Activated CD4-positive, alpha-beta T cell treated with anti-CD3 and anti-CD28 coated beads for 4 hours (primary cell): ENCODE measurements at places on chromosomes 11 and 22.

- DNase-seq, result no peak
Measured at GRCh38 chr11:35655254-35655653, 7.3 kb upstream of the TRIM44 start.

DNA sequence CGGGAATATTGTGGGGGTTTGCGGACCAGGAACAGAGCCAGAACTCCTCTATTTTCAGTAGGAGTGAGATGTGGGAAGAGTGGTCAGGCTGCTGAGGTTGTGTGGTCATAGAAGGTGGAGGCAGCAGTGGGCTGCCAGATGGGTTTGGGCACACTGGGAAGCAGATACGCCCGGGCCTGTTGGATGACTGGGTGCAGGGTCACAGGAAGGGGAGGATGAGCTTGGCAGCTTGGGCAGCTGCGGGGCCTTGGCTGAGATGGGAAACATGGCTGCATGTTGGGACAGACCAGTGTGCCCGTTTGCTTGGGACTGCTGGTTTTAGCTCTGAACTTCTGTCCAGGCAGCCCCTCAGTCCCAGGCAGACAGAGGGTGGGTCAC lies 11.4 kb downstream of the SHANK3 start:
- no peak for DNase-seq

GRCh38 chr11:65639623-65640482 lies 2.0 kb downstream of the SIPA1 start:
- DNase-seq, result peak; percentile 58

GRCh38 chr11:119160151-119160550 lies 8.4 kb upstream of the NLRX1 start:
- no peak for DNase-seq

DNA sequence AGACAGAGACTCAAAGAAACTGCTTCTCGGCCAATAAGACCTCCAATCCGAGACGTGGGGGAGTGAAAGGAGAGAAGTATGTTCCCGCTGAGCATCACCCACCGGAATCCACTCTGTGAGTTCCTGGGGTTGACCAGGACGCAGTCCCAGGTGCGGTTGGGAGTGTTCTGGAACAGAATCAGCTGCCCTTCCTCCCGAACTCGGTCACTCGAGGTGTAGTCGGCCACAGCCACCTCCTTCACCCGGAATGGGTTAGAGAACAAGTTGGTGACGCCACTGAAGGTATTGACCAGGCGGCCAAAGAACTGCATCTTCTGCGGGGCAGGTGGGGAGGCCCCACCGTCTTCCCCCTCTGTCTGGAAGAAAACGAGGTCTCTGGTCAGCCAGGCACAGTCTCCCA lies 12.5 kb downstream of the PLA2G6 start:
- no peak for DNase-seq

DNA sequence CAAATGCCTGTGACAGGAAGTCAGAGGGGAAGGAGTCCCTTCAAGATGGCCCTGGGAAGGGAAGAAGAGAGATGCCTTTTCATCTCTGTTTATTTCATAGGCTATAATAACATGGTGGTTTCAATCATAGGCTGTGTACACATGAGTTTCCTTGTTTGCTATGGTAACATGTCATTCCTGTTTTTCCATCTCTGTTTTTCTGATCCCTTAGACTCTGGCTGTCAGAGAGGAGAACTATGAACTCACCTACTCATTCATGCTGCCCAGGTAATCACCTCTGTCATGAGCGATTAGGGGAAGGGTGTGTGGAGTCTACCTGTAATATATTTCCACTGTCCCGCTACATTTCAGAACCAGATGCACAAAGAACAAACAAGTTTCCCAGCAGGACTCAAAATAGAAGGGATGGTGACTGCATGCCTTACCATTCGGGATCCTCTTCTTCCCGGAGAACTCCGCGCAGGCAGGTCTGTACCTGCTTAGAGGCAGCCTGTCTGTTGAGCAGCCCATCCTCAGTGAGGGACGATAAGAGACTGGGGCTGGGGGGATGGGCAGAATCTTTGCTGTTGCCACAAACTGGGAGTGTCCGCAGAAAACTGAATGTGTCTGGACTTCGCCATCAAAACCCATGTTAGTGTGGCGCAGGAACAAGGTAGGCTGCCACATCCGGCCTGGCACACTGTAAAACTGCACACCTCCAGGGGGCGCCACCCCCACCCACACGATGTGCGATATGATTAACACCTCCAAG lies 7.1 kb upstream of the PEX26 start:
- no peak for DNase-seq

- no peak for DNase-seq
Measured at GRCh38 chr11:84480131-84480530, 1147.0 kb downstream of the DLG2 start.

DNA sequence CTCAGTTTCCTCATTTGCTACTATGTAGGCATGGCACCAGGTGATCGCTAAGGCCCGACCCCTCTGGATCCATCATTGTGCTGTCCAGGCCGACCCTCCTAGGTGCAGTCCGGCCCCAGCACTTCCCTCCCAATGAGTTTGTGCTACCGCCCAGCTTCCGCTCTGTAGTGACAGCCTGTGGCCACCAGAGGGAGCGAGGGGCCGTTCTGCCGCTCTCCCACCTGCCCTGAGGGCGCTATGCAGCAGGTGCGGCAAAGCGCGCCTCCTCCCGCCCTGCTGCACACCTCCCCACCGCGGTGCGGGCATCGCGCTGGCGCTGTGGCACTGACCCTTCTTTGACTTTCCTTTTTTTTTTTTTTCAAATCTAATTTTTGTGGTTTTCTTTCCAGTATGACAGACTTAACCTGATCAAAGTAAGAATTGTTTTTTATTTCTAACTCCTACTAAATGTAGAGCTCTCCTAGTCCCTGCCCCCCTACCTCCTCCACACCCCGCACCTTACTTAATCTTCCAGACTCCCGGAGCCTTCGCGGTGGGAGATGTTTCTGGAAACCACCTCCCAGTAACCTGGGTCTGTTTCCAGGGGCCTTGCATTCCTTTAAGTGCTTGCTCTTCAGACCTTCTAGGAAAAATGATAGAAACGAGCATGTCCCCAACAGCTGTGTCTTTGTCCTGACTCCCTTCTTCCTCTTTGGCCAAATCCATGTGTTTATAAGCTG lies 73.7 kb downstream of the SCN3B start:
- DNase-seq, result peak; percentile 60

GRCh38 chr11:126426106-126426505 lies 70.6 kb downstream of the ST3GAL4 start:
- no peak for DNase-seq

- peak; percentile 35 for DNase-seq
Measured at GRCh38 chr11:1757861-1758610, 5.7 kb downstream of the CTSD start.

- no peak for DNase-seq
Measured at GRCh38 chr22:45843986-45844385, 133.0 kb downstream of the WNT7B start.

- DNase-seq, result peak; percentile 56
Measured at GRCh38 chr11:11621573-11622339, at the start of gene GALNT18. Gene GALNT18, minus strand, starts transcription at chr11:11622005.

DNA sequence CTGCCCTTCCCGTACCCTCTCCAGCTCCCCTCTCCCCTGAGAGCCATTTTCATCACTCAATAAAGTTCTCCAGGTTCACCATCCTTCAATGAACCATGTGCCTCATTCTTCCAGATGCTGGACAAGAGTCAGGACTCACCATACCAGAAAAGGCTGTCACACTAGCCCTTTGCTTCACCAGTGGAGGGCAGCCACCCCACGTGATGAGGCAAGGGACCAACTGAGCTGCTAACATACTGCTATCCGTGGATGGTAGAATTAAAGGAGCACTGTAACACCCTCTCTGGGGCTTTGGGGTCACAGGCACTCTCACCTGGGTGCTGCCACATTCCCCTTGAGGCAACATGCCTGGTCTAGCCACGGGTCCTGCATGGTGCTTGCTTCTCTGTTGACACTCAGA lies 13.1 kb upstream of the OR5I1 start:
- no peak for DNase-seq

GRCh38 chr11:103959279-103959942 lies 77.0 kb upstream of the DDI1 start:
- DNase-seq, result no peak

DNA sequence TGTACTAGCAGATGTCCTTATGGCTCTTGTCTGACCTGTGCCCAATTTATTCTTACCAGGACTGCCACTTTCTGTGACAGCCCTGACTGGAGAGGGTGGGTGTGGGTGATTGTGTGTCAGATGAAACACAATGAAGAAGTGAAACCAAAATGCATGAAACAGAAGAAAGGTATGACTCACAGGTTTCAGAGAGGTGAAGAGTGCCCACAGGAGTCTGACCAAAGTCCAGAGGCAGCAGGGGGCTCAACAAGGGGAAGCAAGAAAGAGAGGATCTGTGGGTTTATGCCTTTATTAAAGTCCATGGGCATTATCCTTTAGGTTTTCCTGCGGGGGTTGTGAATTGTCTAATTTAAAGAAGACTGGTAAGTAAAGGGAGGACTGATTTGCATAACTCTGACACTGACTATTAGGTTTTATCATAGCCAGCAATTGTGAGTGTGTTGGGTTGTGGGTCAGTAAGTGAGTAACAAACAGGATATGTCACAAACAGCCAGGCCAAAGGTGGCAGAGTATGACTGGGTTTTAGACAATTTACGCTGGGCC lies 3.9 kb upstream of the OR4C6 start:
- no peak for DNase-seq

DNA sequence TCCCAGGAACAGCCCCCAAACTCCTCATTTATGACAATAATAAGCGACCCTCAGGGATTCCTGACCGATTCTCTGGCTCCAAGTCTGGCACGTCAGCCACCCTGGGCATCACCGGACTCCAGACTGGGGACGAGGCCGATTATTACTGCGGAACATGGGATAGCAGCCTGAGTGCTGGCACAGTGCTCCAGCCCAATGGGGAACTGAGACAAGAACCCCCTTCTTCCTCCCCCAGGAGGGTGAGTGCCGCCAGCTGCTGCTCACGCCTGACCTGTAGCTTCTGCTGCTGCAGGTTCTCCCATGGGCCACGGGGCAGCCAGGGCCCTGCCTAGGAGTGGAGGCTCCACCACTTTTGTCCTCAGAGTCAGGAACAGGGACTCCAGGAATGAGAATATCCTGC lies 78.2 kb downstream of the VPREB1 start:
- DNase-seq, result no peak

DNA sequence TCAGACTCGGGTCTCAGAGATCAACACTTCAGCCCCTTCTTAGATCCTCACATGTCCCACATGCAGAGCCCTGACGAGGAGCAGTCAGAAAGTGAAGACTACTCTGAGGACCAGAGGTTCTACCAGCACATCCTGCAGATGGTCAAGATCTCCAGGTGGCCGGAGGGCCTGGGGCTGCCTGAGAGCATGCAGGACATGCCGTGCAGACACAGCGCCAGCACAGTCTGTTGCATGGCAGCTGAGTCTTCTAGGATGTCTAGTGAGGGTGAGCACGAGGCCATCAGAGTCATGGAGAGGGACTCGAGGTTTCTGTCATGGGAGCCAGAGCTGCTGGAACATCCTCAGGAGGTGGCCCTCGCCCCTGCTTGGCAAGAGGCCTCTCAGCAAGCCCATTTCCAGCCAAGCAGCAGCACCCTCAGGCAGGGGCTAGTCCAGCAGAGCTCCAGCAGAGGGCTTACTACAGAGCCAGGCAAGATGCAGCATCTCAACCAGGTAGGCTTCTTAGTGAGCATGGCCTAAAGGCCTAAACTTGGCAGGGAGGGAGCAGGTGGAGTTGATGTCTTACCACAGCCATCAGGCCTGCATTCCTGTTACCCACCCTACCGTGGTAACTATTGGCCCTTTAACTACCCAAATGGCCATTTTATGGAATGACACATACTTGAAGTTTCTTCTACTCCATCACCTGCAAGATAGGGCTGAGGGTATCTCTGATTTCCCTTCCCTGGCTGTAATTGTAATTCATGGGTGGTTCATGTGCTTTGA lies 28.7 kb downstream of the CEP164 start:
- no peak for DNase-seq

GRCh38 chr11:92531065-92531739 lies 306.6 kb downstream of the FAT3 start:
- DNase-seq, result no peak

DNA sequence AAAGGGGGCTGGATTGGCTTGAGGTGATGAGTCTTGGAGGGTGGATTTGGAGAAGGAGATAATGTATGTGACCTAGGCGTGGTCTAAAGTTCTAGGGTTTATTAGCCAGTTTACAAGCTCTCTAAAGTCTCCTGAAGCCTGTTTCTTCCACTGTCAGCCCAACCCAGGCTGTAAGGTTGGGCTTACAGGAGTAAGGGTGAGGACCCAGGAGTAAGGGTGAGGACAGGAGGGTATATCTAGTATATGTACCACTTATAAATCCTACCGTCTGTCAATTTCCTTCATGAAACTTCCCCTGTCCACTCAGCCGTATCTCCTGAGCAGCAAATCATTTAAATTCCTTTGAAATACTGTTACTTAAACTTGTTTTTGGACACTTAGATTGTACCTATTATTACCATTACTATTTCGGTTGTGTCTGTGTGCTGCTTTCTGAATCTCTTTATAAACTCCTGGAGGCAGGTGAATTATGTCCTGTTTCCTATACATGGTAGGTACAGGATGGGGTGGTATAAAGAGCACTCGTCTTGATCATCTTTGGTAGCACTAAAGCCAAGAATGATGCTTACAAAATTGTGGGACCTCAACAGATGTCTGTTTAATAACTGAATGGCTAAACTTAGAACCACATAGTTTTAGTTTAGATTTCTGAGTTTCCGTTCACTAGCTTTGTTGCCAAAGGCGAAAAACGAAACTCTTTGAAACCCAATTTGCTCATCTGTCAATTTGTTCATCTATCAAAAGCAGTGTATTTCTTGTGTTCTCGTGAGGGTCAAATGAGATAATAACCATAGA lies 192.0 kb downstream of the GRIK4 start:
- no peak for DNase-seq

DNA sequence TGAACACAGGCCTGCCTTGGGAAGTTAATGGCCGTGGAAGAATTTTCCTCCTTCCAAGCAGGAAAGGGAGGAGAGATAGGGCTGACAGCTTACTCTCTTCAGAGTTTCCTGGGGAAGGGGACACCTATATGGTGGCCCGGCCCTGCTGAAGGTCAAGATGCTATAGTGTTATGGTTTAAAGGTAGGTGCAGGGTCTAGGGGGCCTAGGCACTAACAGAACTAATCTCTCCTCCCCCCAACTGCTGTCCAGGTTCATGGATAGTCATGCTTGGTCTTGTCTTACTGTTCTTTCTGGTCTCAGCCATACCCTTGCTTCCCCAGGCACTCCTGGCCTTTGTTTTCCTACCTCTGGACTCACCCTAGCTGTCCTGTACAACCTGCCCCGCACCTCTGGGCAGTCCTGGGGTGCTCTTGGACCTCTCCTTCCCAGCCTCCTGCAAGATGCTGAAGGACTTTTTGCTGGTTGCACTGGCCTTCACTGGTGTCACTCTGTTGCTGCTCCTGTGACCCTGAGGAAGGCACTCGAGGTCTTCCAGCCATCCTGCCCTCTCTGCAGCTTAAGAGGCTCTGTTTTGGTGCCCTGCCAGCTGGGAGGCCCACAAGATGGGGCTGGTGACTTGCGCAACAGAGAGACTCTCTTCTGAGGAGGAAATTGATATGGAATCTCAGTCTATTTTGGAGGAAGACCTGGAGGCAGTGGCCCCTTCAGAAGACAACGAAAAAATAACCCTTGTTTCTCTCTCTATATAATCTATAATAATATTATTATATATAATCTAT lies 17.9 kb downstream of the SEC14L3 start:
- DNase-seq, result no peak
